D721Med (cell line): ENCODE measurements at places on chromosomes 3 and 15.

DNA sequence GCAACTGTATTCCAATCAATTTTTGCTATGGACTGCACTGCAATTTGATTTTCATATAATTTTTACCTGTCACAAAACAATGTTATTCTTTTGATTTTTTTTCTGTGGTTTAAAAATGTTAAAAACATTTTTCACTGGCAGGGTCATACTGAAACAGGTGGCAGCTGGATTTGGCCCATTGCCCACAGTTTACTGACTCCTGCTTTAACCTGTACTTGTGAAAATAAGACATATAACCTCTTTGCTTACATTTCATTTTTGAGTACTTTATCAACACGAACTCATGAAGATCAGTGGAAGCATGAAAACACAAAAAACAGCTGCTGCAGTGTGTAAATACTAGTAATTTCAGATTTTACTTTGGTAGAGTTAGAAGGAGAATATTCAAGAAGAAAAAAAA is 313.1 kb downstream of the WDR72 start:
- no peak for DNase-seq

DNA sequence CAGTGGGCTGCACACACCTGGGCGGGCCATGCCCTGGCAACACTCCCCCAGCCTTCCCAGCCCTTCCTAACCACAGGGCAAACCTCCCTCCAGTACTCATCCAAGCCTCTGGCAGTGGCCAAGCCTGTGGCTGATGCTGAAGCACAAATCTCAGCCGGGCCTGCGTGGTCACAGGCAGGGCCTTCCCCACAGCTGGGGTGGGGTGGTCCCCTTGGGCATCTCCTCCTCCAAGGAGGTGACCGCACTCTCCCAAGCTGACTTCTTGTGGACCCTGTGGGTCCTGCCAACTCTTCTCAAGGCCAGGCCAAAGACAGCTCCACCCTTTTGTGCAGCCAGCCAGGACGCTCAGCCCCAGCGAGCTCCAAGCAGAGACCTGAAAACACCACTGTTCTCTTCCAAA is 21.4 kb downstream of the GRAMD2A start:
- DNase-seq, result no peak

DNA sequence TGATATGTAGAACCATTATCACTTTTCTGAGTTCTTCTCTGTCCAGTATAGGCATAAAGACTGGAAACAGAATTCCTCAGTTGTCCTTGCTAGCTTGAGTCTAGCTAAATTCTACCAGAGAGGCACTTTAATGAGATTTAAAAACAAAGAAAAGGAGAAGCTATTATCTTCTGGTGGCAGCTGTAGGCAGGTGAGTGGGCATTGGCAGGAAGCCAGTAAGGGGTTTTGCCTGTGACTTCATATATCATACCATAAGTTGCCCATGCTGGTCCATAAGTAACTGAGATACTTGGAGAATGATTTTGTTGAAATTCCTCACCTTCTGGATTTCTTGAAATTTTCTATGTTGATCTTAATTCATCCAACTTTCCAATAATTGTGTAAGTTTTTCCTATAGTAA is 402.3 kb upstream of the TGFBR2 start:
- no peak for DNase-seq

- DNase-seq, result no peak
Measured at GRCh38 chr3:183449391-183449790, 21.0 kb upstream of the MCF2L2 start.

DNA sequence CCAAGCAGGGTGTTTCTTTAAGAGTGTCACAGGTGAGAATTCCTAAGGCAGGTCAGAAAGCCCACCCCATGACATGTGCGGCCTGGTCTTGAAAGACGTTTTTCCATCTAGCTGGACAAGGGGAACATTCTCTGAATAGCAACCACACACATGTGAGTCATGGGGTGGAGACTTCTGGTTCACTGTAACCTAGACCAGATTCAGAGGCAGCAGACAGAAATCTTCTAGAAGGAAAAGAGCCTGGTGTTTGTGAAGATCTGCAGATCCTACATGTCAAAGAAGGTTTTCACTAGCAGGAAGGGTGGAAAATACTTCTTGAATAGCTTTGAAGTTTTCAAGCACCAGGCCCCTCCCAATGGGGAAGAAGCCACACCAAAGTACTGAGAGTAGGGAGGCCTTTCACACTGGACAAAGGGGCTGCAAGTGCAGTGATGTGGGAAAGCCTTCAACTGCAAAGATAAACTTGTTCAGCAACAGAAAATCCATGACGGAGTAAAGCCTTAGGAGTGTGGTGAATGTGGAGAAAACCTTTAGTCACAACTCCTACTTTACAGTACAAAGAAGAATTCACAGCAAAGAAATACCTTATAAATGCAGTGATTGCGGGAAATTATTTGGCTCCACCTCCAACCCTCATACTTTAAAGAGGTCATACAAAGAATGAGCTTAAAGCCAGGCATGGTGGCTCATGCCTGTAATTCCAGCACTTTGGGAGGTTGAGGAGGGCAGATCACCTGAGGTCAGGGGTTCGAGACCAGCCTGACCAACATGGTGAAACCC is 17.6 kb downstream of the ADAM10 start:
- DNase-seq, result no peak

GRCh38 chr3:183159333-183159732 is 3.2 kb downstream of the LAMP3 start:
- no peak for DNase-seq

DNA sequence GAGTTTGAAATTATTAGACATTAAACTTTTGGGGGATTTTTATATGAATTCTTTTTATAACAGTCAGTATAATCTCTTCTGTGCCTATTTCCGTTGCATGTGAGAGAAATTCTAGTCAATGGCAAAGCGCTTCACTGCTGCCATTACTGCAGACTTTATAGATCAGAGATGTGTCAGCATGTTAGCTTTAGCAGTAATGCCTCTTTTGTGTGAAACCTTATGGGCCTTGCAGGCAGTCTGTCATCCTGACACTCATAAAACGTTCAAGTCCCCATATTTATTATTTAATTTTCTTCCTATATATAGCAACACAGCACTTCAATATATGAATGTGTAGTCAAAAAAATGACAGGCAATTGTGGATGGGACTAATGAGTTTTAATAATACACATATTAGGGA is 191.0 kb downstream of the NLGN1 start:
- DNase-seq, result no peak

DNA sequence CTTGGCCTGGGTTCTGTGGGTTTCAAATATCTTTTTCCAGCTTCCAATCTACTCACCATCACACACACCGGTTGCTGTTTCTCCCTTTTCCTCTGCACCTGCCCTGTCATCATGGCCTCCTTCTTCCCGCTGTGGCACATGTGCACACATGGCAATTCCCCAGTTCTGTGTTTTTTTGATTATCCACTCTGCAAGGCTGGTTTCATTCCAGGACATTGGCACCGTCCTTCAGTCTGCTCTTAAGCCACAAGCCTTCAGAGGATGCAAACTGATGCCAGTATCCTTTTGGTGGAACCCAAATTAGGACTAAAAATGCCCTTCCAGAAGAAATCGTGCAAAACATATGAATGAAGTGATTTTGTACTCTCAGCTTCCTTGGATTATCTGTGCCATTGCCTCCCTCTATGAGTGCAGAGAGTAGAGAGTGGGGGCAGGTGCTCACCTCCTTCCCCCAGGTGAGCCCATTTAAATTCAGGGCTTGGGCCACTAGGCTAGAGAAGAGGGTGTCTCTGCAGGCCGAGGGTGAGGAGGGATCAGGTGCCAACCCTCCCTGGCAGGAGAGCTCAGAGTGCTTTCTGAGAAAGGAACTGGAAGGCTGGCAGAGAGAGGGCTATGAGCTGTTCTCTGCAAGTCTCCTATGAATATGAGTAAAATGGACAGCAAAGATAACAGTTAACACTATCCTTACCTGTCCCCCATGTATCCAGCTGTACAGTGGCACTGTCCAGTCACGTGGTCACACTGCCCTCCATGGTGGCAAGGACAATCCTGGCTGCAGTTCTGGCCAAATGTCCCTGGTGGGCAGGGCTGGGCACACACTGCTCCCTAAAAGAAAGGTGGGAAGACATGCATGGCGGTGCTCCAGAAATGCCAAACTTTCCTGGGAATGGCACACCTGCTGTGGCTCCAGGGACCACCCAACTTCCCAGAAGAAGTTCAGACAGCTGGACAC is 100.8 kb downstream of the RAB11A start:
- no peak for DNase-seq

DNA sequence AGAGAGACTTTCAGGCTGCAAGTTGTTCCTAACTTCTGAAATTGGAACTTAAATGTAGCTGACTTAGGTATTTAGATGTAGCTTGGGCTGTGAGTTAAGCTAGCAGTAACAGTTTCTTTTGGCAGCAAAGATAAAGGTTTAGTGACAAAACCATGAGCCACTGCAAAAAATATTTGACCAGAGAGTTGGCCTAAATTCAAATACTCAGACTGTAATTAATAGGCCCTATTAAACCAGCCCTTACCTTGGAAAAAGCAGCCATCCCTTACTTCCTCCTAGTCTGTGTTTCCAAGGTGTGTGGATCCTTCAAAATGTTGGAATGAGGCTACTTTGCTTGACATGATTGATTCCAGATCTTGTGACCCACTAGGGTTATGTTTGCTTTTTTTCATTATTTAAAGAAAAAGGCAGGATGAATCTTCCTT is 8.2 kb downstream of the TPM1 start:
- no peak for DNase-seq

DNA sequence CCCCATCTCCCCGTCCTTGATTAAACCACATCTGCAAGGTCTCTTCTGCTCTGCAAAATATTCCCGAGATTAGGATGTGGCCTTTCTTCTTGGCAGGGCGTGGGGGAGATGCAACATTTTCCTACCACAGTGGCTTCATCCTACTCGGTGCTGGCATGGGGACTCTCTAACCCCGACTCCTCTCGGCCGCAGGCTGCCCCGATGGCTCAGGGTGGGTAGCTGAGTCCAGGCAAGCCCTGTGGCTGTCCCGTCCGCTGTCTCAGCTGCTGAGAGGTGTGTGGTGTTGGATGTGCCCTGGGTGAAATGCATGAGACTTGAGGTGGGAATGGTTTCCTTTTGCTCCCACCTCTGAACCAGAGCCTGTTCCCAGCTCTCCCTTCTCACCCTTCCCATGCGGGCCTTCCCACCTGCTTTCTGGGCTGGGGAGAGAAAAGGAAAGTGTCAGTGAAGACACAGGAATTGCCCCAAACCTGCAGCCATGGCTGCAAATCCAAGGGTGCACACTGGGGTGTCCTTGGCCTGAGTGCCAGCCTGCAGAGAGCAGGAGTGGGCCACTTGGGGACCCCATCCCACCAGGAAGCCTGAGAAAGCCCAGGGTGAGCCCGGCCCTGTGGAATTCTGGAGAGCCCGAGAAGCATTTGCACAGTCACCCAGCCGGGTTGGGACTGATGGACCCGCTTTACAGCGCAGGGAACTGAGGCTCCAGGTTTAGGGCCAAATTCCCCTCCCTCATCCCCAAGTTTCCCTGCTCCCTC is 115.0 kb downstream of the FBLN2 start:
- no peak for DNase-seq

GRCh38 chr3:42063888-42064287 is 27.3 kb upstream of the TRAK1 start:
- no peak for DNase-seq

DNA sequence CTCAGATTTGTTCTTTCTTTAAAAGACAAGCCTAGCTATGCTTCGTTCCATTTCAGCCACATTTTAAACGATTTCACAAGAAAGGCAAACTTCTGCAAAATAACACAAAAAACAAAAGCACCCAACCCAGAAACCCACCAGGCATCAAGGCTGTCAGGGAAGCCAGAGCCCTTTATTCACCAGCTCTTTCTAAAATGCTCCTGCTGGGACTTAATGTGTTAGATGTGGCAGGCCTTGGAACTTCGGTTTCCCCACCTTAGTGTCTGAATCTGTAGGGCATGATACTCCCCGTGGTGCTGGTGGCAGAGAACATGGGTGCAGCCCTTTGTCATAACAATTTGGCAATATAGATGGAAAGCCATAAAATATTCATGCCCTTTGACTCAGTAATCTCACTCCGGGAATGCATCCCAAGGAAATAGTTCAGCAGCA is 56.8 kb upstream of the LCTL start:
- no peak for DNase-seq

DNA sequence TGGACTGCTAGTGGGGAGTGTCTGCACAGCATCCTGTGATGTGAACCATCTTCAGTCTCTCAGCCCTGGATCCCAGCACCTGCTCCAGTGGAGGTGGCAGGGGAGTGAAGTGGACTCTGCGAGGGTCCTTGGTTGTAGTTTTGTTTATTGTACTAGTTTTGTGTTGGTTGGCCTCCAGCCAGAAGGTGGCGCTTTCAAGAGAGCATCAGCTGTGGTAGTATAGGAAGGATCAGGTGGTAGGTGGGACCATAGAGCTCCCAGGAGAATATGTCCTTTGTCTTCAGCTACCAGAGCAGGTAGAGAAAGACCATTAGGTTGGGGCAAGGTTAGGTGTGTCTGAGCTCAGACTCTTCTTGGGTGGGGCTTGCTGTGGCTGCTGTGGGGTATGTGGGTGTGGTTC is 20.9 kb downstream of the NEK11 start:
- no peak for DNase-seq

DNA sequence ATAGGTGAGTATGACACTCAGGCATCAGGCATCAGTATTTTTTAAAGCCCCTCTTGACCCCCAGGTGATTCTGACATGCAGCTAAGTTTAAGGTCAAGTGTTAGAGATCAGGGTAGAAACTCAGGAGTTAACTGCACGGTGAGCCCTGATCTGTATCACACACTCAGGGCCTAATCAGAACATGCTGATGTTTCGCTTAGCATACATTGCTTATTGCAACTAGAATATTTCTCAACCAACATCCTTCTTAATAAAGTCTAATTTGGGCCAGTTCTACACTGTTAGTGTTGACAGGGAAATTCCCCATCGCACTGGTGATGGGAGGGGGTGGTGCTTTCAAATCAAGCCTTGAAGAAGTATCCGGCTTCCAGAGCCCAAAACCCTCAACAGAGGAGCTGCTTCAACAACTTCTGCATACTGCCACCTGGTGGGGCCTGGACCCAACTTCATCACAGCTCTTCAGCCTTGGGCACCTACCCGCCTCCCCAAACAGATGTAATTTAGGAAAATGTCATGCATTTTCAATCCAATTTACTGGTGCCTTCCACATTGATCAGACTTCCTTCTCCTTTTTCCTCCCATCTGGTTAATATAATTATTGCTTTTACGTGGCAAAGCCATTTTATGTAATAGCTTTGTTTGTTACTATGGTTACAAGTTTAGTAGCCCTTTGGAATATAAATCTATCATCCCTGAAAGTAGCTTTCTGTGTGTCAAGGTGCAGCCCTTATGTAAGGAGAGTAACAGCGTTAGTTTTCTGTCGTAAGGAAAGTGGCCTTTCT is 312.2 kb downstream of the RORA start:
- no peak for DNase-seq
